Right lung (tissue), 10 donors: ENCODE measurements at places on chromosomes 12 and 14. TPM values are rescaled to one million over a fixed set of nuclear protein-coding genes. Genes with fewer than 3 reads are reported as not detected.

DNA sequence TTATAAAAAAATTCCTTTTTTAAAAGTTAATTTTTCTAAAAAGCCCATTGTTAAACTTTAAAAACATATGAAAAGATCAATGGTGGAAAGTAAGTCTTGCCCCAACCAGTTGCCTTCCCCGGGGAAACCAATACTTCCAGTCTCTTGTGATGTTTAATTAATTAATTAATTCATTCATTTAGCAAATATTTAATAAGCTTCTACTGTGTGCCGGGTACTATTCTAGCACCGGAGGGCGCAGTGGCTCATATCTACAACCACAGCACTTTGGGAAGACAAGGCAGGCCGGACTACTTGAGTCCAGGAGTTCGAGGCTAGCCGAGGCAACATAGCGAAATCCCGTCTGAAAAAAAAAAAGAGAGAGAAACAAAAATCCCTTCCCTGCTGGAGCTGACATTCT lies 87.4 kb downstream of the HECTD4 start:
- DNase-seq = no peak

- no peak for DNase-seq
Measured at GRCh38 chr14:72766296-72766695, 127.6 kb downstream of the DPF3 start.

GRCh38 chr14:74401504-74402241 lies 24.3 kb downstream of the SYNDIG1L start:
- peak; percentile 18 for DNase-seq

Gene DTX3
- 61.0 TPM for polyA plus RNA-seq

Gene IL23A
- polyA plus RNA-seq = 0.64 TPM

Gene MIPOL1
- polyA plus RNA-seq = 14.2 TPM
